ENCODE measurements at places on chromosomes 6 and 20. TPM values are rescaled to one million over a fixed set of nuclear protein-coding genes. Genes with fewer than 3 reads are reported as not detected.

ZC2HC1B gene
- total RNA-seq, result not detected

EEF1A2 gene
- total RNA-seq, result 0.09 TPM

BPIFB1 gene
- not detected for total RNA-seq

FAM217A gene
- total RNA-seq, result not detected

APOBEC2 gene
- total RNA-seq, result not detected

RIOK1 gene
- total RNA-seq, result 48.6 TPM

PAX1 gene
- total RNA-seq, result not detected

Data from pericardium fibroblast (primary cell).